ENCODE measurements at places on chromosomes 3 and 15.

GRCh38 chr15:73142802-73143762 lies 90.8 kb downstream of the NEO1 start:
- DNase-seq = no peak

DNA sequence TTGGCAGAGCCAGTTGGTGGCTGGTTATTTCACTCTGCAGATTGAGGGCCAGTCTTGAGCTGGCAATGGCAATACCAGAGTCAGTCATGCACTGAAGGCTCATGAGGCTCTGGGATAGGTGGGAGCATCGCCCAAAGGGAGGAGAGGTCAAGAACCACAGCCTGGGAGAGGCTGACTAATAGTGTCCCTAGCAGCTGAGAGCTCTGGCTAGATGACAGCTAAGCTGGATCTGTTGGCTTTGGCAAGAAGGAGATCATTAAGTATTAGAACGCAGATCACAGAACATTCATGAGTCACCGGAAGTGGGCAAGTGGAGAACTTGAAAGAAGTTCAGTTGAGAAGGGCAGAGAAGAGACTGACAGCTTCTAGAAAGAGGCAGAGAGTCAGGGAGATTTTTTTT lies 521.1 kb downstream of the NR2F2 start:
- no peak for DNase-seq

DNA sequence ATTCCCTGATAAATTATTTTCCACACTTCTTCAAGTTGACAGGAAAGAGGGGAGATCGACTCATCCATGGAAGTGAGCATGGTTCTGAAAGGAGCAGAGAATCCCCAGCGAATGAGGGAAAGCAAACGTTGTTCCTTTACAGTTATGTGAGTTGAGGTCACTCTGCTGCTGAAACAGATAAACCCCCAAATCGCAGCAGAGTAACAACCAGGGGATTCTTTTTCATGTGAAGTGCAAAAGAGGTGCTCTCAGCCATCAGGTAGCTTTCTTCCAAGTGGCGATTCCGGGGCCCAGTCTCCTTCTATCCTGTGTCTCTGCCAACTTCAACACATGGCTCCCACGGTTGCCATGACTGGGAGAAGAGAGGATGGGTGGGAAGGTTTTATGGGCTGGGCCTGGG lies 28.2 kb downstream of the MEX3B start:
- DNase-seq = no peak

DNA sequence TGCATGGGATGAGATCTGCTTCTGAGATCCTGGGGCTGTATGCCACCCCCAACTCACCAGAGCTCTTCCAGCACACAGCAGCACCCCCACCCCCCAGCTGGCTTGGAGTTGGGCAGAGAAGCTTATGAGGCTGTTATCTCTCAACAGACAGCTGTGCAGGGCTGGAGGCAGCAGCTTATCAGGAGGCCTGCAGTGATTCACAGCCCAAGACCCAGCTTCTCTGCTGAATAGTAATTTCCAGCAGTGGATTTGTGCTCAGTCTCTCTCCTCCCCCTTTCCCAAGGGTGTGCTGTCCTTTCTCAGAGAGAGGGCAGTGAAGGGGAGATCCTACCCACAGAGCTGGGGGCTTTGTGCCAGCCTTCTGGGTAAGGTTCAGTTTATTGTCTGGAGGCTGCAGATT lies 2.1 kb downstream of the RPP25 start:
- DNase-seq = no peak

GRCh38 chr15:76149291-76149915 lies 89.6 kb downstream of the TMEM266 start:
- DNase-seq = no peak

GRCh38 chr3:141477224-141477623 lies 9.6 kb upstream of the RASA2 start:
- no peak for DNase-seq

DNA sequence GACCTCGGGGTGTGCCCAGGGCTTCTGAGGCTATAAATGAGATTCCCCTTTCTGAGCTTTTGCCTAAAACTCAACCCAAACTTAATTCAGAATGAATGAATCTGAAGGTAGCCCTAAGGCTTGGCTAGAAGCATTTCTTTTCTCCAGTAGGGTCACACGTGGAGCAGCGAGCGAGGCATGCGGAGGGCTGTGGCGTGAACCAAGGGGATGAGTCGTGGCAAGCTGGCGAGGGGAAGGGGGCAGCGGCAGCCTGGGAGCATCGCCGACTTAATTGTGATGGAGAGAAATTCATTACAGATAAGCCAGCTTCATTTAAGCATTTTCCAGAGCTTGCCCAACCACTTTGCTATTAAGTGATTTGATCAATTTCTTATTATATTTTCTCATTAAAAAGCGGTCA lies 79.9 kb downstream of the CHSY1 start:
- no peak for DNase-seq

DNA sequence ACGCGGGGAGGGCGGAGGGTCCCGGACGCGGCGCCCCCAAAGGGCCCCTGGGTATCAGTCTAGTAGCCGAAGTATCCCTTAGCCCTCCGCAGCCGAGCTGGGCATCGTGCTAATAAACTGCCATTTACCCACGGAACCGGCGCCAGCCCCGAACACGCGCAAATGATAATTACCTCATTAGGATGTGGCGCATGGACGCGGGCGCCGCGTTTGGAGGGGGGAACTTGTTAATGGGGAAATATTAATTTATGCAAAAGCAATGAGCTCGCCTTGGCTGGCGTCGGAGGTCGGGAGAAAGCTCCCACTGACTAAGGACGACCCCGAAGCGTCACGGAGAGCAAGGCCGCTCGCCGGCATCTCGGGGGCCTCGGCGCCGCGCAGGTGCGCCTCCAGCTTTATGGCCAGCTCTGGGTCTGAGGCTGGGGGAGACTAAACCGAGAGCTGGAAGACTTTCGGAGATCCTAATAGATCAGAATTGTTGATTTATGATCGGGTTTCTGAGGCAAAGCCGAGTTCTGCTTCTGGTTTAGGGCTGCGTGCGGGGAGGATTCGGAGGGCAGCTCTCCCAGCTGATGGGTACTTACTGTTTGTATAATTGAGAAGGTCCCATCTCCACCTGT lies 474 bp upstream of the FEZF2 start:
- DNase-seq = no peak

All from CD4-positive, alpha-beta memory T cell (primary cell).